ENCODE measurements at places on chromosomes 12 and 14.

DNA sequence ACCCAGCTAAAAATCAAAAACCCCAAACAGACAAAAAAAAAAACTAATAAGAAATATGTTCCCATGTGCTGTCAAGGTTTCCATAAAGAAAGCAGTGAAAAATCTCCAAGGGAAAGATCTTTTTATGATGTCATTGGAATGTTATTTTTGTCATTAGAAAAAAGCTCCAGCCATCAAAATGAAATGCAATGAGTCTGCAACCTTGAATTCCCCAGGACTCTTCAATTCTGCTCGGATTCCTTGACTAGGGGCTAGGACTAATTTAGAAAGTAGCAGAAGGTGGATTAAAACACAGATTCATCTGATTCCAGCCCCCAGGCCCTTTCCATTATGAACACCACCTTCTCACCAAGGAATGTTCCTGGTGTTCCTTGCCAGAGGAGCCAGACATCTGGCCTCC is 6.0 kb upstream of the PCNX1 start:
- no peak for DNase-seq

DNA sequence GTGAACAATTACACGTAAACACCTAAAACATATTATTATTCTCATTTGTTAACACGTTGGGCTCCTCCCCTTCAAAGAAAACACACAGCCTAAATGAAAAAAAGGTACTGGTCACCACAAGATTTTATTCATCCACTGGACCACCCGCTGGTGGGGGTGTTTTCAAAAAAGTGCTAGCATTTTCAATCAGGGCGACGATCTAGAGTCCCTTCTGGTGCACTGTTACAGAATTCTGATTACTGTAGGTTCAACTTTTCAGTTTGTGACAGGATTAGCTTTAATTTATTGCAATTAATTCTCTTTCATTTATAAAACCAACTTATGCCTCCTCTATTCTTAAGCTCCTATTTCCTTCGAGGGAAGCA is 443 bp downstream of the MAGOHB start:
- DNase-seq: no peak

DNA sequence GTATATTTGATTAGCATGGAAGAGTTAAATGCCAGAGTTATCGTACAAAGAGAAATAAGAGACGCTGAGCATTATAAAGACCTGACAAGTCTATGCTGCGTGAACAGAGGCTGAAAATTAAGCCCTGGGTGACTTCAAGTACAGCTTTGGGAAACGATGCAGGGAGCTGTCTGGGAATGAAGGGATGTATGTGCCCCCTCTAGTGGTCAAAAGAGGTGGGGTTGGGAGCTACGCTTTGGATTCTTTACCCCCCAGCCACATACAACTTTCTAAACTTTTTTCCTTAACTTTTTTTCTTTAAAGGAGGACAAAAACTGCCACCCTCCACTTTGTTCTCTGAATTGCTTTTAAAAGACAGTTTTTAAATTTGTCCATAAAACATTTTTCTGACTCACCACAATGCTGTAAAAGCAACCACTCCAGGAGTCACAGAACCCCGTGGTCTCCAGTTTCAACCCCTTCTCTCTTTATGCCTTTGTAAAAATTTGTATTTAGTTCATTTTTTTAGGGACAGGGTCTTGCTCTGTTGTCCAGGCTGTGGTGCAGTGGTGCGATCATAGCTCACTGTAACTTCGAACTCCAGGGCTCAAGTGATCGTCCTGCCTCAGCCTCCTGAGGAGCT is 59.4 kb downstream of the ZNF664 start:
- DNase-seq: no peak

- no peak for DNase-seq
Measured at GRCh38 chr12:53552361-53553327, 45.4 kb upstream of the NPFF start.

DNA sequence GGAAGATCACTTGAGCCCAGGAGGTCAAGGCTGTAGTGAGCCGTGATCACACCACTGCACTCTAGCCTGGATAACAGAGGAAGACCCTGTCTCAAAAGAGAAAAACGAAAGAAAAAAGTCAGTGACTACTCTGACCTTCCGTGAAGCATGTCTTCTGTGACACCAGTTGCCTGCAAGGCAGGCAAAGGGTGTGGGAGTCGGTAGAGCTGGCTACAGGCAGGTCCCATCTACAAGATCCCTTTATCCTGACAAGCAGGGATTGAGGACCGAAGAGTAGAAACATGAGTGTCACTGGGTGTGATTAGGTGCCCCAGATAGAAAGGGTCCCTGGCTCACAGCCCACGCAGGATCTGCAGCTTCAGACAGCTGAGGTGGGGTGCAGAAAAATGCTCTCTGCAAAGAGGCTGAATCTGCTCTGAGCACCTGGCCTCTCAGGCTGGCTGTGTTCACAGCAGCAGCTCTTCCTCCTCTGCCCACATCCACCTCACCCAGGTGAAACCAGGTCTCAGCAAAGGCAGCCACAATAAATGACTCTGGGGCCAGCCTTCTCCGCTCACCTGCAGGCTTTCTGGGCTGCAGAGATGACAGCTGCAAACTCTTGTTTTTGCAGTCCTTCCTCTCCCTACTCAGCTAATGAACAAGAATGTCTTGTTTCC is 28.6 kb upstream of the HSP90B1 start:
- no peak for DNase-seq

GRCh38 chr14:95173518-95173917 is 16.2 kb upstream of the DICER1 start:
- no peak for DNase-seq

- DNase-seq: no peak
Measured at GRCh38 chr14:64636208-64636979, 67.8 kb upstream of the PLEKHG3 start.

DNA sequence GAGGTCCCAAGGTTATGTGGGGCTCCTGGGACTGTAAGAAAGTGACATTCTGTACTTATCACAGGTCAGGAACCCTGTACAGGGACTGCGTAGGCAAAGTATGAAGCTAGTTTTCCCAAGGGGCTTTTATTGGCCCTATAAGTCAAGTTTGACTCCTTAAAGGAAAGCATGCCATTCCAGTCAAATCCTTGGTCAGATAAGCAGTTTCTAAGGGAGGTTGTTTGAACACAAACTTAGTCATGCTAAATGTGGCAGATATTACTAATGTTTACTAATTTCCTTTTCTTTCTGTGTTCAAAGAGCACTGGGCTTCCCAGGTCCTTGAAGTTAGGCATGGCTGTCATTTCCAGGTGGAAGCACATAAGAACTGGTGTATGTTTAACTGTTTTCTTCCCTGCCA is 472.4 kb downstream of the ATP23 start:
- no peak for DNase-seq

DNA sequence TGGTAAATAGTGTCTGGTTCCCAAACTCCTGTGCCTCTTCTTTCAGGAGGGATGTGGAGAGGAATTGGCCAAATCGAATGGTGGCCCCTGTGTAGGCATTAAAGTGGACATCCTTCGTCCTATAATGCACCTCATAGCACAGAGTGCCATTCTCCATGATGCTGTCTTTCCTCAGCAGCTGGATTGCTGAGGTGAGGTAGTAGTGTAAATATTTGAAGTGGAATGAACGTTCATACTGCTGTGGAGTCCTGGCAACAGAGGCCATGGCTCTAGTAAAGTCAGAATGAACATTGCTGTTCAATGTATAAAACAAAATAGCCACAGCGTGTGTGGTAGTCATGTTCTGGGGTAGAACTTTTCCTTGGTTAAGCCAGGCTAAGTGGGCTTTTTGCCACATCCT is 2.7 kb downstream of the ART4 start:
- no peak for DNase-seq

DNA sequence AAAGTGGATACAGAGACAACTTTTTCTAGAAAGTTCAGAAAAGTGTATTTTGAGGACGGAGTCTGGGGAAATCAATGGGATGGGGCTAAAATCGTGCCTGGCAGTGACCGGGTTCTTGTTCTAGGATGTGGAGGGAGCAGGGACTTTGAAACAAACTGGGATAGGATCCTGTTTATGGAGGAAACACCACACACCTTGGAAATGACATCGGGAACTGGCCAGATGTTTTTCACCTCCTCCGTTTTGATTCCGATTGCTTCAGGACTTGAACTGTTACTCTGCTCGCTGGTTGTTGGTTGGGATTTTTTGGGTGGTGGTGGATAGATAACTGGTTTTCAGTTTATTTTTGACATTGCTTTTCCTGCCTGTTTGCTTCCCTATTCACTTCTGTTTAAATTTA is 506 bp downstream of the EMP1 start:
- no peak for DNase-seq
